ENCODE measurements at places on chromosomes 6 and 20.
A peak's percentile ranks its signal among the peaks of the same experiment; 100 is the strongest.

DNA sequence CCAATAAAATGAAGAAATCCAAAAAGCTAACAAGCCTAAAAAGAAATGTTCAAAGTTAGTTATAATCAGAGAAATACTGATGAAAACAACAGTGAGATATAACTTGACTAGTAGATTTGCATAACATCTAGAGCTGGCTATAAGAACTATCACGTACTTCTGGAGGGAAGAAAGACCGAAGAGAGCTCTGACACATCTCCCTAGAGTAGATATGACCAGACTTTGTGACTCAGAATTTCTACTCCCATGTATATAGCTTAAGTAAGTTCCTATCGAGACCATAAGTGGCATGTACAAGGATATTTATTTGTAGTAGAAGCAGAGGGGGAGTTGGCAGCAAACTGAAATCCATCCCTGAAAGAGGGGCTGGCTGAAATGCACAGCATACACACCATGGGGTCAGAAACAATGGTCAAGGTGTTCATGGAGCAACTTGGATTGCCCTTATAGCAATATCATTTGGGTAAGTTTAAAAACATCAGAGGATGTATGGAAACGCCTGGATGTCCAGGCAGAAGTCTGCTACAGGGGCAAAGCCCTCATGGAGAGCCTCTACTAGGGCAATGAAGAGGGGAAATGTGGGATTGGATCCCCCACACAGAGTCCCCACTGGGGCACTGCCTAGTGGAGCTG, 25.6 kb upstream of the IL17A start:
- DNase-seq, result no peak

- no peak for DNase-seq
These were observed 107.9 kb upstream of the MLIP start for GRCh38 chr6:54003316-54003715.

- DNase-seq, result no peak
These were observed 98.0 kb upstream of the SLC24A3 start for GRCh38 chr20:19114410-19114809.

GRCh38 chr6:79048611-79049010, 29.4 kb downstream of the PHIP start:
- DNase-seq, result peak; percentile 49

GRCh38 chr6:78607189-78607588, 260.2 kb upstream of the IRAK1BP1 start:
- peak; percentile 54 for DNase-seq

GRCh38 chr6:168713839-168714238, 272.9 kb downstream of the SMOC2 start:
- peak; percentile 8 for DNase-seq

- no peak for DNase-seq
These were observed 1.1 kb upstream of the FOXQ1 start for GRCh38 chr6:1310628-1311399.

DNA sequence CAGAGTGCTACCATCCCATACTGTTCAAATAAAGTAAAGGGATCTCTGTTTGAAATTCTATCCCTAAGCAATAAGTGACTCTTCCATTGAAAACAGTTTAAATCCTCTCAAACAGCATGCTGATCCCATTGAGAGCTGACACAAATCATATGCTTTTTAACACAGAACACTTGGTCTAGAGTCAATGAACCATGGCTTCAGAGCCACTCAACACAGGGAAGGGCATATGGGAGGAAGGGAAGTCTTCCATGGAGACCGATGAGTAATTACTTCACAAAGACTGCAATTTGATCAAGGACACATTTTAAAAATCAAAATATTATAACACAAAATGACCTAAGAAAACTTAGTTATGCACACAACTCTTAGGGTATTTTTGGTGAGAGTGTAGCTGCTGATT, 1073.0 kb upstream of the MAP3K7 start:
- DNase-seq, result no peak

- DNase-seq, result no peak
These were observed 84.5 kb upstream of the TOX2 start for GRCh38 chr20:43829951-43830690.

DNA sequence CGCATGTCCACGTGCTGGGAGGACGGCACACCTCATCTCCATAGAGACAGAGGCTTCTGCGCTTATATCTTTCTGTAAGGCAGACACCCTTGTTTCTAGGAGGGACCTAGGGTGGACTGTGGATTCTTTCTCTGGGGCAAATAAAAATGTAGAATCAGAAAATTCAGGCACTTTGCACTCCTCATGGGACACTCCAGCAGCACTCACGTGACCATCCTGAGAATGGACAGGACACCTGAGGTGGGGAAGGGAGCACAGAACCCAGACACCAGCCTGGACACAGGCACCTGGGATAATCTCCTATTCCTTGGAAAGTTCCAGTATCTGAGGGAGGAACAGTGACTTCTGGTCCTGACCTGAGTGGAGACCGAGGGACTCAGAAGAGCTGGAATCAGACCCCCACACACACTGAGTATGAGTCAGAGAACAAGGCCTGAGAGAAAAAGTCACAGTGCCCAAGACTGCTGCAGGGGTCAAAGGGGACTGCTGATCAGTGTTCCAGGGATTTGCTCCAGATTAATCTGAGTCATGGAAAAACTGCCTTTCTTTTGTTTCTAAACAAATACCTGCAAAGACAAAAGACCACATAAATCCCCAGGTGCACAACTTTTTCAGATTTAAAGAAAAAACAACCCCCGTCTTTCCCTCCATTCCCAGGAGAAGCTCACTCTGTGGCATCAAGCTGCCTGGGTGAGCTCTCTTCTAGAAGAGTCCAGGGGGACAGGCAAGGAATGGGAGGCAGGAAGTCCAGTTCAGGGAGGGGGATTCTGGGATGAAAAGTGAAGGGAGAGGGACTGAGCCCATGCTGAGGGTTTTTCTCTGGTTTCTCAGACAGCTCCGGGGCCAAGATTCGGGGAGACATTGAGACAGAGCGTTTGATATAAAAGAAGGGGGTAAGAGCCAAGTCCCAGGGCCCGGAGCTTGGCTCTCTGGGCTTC, 35.6 kb upstream of the MICB start:
- DNase-seq, result peak; percentile 64

GRCh38 chr20:15836634-15837033, 736.6 kb downstream of the KIF16B start:
- no peak for DNase-seq

DNA sequence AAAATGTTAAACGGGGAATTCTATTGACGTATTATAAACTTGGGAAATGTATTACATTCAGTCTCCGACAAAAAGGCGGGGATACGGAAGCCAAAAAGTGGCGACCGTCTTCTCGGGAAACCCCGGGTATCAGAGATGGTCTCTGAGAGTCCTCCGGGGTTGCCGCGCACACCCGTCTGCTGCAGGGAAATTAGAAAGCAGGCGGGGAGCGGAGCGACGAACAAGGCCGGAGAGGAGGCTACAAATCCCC, 1.5 kb downstream of the SALL4 start:
- DNase-seq, result no peak

DNA sequence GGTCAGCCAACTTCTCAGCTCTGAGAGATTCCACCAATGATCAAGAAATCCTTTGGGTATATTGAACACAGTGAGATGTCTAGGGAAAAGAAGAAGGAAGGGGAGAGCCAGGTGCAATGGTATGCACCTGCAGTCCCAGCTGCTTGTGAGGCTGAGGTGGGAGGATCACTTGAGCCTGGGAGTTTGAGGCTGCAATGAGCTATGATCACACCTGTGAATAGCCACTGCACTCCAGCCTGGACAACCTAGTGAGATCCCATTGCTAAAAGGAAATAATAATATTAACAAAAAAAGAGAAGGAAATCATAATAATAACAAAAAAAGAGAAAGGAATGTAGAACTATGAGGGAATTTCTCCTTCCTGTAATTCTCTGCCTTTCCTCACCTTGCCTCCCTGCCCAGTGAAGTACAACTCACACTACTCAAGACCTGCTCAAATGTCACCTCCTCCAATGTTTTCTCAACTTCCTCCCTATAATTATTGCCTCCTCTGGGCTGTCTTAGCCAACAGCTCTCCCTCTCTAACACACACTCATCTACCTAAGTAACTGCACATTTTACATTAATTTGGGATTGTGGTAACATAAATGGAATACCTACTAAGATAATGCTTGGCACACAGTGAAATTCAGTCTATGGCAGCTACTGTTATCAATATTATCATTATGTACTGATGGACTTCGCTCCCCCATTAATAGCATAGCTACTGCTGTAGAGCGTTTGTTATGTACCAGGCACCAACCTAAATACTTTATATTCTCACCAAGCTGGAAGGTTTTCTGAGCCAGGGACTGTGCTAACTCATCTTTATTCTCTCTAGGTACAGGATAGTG, 103.6 kb downstream of the KIF13A start:
- DNase-seq, result no peak

- no peak for DNase-seq
These were observed 137.2 kb downstream of the WDR27 start for GRCh38 chr6:169564453-169565240.

DNA sequence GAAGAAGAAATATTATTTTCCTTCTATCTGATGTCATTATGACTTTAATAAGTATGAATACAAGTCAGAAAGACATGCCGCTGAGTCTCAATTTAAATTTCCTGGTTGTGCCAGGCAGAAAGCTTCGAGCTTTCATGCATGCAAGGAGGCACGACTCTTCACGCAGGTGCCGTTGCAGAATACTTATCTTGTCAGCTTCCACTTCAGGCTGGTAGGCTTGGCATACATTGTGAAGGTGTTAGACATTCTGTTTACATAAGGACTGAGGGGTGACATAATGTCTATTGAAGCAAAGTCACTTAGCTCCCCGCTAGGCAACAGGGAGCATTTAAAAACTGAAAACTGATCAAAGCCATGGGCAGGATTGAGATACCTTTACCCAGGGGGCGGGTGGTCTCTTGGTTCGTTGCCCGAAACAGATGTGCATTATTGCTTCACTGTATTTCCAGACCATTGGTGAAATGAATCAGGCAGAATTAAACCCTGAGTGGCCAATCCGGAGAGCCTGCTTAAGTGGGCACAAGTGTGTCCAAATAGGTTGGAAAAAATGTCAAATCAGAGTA, 16.4 kb downstream of the BMP6 start:
- no peak for DNase-seq

DNA sequence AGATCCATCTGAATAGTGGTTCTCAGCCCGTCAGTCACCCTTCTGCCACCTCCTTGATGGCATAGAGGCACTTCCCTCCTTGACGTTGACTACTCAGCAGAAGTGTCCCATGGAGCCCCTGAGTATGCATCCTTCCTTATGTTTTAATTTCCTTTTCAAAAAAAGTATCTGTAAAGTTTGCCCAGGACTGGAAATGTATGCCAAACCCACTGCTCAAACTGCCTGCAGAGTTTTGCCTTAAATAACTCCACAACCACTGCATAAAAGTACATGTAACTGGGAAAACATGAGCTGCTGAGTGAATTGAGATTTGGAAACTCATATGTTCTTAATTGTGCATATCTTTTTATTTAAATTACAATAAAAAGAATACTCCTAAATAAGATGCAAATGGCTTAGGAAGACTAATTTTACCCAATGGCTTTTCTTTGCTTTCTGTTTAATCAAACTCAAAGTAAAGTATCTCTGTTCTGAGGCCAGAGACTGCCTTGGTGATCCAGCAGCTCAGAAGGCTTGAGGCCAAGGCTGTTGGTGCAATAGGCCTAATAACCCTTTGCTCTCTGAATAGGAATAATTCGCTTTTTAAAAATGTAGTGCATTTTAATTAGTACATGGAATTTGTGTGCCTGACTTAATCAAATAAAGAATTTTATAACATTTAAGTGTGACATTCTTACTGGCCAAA, 90.4 kb downstream of the FNDC1 start:
- DNase-seq, result no peak

DNA sequence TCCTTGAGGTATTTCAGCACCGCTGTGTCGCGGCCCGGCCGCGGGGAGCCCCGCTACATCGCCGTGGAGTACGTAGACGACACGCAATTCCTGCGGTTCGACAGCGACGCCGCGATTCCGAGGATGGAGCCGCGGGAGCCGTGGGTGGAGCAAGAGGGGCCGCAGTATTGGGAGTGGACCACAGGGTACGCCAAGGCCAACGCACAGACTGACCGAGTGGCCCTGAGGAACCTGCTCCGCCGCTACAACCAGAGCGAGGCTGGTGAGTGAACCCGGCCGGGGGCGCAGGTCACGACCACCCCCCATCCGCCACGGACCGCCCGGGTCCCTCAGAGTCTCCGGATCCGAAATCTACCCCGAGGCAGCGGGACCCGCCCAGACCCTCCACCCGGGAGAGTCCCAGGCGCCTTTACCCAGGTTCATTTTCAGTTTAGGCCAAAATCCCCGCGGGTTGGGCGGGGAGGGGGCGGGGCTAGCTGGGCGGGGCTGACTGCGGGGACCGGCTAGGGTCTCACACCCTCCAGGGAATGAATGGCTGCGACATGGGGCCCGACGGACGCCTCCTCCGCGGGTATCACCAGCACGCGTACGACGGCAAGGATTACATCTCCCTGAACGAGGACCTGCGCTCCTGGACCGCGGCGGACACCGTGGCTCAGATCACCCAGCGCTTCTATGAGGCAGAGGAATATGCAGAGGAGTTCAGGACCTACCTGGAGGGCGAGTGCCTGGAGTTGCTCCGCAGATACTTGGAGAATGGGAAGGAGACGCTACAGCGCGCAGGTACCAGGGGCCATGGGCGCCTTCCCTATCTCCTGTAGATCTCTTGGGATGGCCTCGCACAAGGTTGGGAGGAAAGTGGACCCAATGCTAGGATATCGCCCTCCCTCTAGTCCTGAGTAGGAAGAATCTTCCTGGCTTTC, 693 bp downstream of the HLA-F start:
- no peak for DNase-seq

DNA sequence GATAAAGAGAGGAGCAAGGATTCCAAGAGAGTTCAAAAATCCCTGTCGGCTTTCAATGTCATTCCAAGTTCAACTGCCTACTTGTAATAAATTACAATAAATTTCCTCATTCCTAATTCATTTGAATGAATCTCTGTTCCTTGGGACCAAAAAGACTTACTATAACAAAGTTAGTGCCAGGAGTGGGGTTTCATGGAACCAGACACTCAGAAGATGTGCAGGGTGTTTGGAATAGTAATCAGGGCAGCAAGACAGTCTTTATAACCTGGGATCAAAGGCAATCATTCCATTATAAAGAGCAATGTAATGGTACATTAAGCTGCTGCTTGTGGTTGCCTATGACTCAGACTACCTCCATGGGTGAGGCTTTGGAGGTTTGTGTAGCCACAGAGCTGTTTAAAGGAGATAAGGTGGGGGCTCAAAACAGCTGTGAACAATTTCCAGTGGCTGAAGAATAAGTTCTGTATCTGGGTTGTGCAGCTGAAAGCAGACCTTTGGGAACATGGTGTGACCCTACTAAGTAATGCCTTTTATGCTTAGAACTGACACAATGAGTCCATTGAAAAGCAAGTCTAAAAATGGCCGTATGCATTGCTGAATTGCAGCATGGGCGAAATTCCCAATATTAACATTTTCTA, 159.9 kb downstream of the LINC00237 start:
- DNase-seq, result no peak
